ENCODE measurements at places on chromosomes 2 and 18.

GRCh38 chr18:79388043-79388442, 7.7 kb upstream of the NFATC1 start:
- H3K36me3 ChIP-seq, result no peaks in the 10 kb centered on the region
- no peak for DNase-seq

- no peak overlapping the region for H3K4me3 ChIP-seq
- H3K27me3 ChIP-seq, result no peaks in the 10 kb centered on the region
- DNase-seq, result no peak
- no peak overlapping the region for H3K27ac ChIP-seq
- H3K4me1 ChIP-seq, result no peaks in the 10 kb centered on the region
- peaks cover 95% of the 10 kb centered on the region for H3K36me3 ChIP-seq
Measured at GRCh38 chr2:182733572-182733971, 17.5 kb downstream of the DNAJC10 start.

DNA sequence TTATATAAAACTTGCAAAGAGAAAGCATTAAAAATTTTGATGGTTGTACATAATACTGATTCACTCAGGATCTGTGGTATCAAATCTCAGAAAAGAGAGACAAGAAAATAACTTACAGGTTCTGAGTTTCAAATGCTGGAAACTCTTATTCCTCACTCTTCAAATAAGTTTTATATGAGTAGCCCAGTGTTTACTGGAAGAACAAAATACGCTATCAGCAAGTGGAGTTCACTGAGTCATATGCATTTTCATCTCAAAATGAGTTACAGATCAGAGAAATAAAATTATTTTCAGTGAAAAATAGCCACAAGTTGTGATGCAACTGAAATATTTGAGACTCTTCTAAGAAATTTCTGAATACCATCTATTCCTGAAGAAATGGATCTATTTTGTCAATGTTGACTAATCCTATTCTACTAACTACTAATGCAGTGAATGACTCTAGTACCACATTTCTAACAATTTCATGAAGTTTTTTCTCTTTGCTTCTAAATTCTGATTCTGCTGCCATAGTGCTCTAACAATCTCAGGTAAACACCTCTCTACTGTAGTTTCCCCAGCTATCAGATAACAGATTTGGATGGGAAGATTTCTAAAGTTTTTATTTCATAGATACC, 391.7 kb downstream of the ZEB2 start:
- H3K27me3 ChIP-seq, result no peaks in the 10 kb centered on the region
- H3K36me3 ChIP-seq, result no peaks in the 10 kb centered on the region
- DNase-seq, result no peak
- no peak overlapping the region for H3K27ac ChIP-seq

DNA sequence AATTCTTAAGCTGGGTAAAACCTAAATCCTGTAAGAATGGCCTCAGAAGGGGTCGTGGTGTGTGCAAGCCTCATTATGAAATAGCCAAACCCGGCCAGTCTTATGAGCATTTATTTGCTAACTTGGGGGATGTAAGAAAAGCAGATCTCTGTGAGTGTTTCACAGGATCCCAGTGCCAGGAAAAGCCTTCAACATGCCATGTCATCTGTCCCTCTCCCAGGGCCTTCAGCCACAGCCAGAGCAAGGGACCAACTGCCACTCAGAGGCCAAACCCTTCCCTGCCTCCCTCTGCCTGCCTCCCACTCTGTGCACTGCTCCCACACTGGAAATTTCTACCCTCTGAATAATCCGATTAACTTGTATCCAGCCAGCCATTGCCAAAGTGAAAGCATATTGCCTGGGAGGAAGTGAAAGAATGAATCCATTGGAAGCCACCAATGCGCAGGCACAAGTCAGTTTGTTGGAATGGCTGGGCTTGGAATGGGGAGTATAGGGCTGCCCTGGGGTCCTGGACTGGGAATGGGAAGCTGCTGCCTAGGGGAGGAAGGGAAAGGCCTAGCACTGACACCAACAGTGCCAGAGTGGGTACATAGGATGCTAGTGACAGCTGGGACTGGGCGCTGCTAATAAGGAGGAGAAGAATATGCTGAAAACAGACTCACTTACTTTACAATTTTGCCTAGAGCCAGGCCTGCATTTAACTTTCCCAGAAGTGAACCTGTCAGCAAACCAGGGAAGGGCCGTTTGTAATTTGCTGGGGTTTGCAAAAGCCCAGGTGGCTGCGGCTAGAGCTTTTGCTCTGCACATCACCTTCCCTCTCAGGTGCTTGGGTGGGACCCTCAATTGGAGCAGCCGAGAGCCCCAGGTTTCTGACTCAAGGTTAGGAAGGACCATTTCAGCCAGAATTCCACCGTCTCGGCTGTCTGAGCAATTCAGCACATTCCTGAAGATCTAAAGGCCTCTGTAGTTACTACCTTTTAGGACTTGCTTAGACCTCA, 146.6 kb upstream of the NCK2 start:
- H3K27me3 ChIP-seq, result no peaks in the 10 kb centered on the region
- no peaks in the 10 kb centered on the region for H3K36me3 ChIP-seq
- DNase-seq, result no peak
- H3K4me1 ChIP-seq, result peaks cover 3% of the 10 kb centered on the region
- no peak overlapping the region for H3K4me3 ChIP-seq
- H3K27ac ChIP-seq, result no peak overlapping the region

- DNase-seq, result no peak
- no peak overlapping the region for H3K27ac ChIP-seq
- H3K4me1 ChIP-seq, result no peaks in the 10 kb centered on the region
- H3K4me3 ChIP-seq, result no peak overlapping the region
- no peaks in the 10 kb centered on the region for H3K36me3 ChIP-seq
Measured at GRCh38 chr18:13457327-13457726, 238.8 kb downstream of the LDLRAD4 start.

DNA sequence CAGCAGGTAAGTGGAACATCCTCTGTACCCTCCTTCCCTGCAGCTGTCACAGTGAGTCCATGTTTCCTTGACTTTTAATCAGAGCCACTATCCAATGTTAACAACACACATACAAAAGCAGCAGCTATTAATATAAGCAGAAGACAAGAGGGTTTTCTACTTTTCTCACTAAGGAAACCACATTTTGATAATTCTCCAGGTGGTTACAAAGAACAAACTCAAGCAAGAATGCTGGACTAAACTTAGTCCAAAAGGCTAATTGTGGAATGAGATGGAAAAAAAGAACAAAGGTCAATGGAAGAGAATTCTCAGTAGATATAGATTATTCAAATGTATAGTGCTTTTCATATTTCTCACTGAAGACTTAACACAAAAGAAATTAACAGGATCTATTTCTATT, 176.9 kb upstream of the SLC39A10 start:
- no peak overlapping the region for H3K27ac ChIP-seq
- no peaks in the 10 kb centered on the region for H3K27me3 ChIP-seq
- H3K36me3 ChIP-seq, result no peaks in the 10 kb centered on the region
- DNase-seq, result no peak

GRCh38 chr2:50624506-50624905, 407.4 kb downstream of the NRXN1 start:
- H3K27me3 ChIP-seq, result no peaks in the 10 kb centered on the region
- no peaks in the 10 kb centered on the region for H3K36me3 ChIP-seq
- no peak overlapping the region for H3K27ac ChIP-seq
- H3K4me1 ChIP-seq, result no peaks in the 10 kb centered on the region

- H3K27me3 ChIP-seq, result no peaks in the 10 kb centered on the region
- no peaks in the 10 kb centered on the region for H3K36me3 ChIP-seq
- H3K4me3 ChIP-seq, result no peak overlapping the region
- peak; percentile 19 for DNase-seq
- peaks cover 12% of the 10 kb centered on the region for H3K4me1 ChIP-seq
- no peak overlapping the region for H3K27ac ChIP-seq
Measured at GRCh38 chr2:85788603-85789002, 34.8 kb downstream of the ATOH8 start.

Measured in RWPE2 (cell line).